ENCODE measurements at places on chromosomes 12 and 14.

- no peak for DNase-seq
Observed at GRCh38 chr12:54051874-54052437, 1.7 kb upstream of the HOXC4 start.

GRCh38 chr12:57568838-57569237, 19.0 kb downstream of the KIF5A start:
- DNase-seq, result no peak

GRCh38 chr12:68529466-68529865, 81.2 kb upstream of the RAP1B start:
- DNase-seq, result no peak

DNA sequence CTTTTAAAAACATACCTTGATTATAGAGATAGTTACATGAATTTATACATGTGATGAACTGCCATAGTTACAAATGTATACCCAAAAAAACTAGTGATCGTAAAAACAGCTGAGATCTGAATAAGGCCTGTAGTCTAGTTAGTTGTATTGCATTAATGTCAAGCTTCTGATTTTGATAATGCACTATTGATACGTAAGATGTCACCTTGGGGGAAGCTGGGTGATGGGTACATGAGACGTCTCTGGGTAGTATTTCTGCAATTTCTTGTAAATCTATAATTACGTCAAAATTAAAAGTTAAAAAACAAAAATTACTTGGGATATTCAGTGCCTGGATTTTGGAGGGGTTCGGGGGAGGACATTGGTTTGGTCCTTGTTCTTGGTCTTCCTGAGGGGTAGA, 144.4 kb downstream of the SAMD4A start:
- DNase-seq, result no peak

- no peak for DNase-seq
Observed at GRCh38 chr12:25839470-25839869, 119.0 kb upstream of the RASSF8 start.
